Suppressor macrophage treated with lipopolysaccharide for 1 hour (primary cell): ENCODE measurements at places on chromosomes 4 and X.

GRCh38 chrX:79161655-79162054 is 17.2 kb downstream of the GPR174 start:
- peak; percentile 18 for DNase-seq

- no peak for DNase-seq
Measured at GRCh38 chr4:165152527-165152926, 39.9 kb upstream of the TMEM192 start.

DNA sequence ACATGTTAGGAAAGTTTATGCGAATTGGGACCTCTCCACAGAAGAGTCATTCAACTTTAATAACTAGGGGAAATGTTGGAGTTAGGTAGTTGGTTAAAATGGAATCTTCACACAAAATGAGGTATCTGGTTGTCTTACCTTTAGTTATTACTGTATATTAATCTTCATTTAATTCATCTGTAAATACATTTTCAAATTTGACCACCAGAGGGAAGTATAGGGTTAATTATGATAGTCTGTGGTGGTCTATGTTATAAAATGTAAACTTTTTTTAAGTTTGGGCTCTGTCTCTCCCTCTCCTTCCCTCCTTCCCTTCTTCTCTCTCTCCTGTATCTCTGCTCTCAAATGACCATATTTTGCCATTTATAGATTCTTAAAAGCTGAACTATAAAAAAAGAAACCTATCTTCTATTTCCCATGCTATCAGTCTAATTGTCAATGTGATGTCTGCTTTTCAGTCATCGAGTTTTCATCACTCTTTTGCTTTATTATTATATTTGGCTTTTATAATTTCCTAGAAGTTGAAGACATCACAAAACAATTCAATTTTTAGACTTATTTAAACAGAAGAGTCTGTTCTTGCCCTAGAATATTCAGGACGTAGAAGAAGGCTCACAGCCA is 49.8 kb downstream of the TMEM144 start:
- DNase-seq: peak; percentile 49

DNA sequence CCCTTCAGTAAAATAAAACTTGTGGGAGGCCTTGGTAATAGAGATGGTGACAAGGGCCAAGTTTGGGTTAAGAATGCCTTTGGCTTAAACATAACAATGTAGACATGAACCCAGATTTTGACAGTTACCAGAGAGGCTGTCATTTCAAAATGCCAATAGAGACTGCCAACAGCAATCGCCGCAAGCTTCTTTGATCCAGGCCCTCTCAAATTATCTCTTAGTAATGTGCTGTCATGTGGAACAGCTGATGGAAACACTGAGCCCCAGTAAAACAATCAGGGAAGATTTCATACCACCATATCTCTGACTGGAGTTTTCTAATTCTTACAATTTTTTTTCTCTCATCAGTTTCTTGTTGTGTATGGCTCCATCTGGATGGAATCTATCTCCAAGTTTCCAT is 80.5 kb downstream of the ZNF330 start:
- no peak for DNase-seq

GRCh38 chr4:139126898-139127297 is 50.1 kb downstream of the ELF2 start:
- no peak for DNase-seq

- no peak for DNase-seq
Measured at GRCh38 chr4:7559741-7560395, 125.1 kb upstream of the PSAPL1 start.

DNA sequence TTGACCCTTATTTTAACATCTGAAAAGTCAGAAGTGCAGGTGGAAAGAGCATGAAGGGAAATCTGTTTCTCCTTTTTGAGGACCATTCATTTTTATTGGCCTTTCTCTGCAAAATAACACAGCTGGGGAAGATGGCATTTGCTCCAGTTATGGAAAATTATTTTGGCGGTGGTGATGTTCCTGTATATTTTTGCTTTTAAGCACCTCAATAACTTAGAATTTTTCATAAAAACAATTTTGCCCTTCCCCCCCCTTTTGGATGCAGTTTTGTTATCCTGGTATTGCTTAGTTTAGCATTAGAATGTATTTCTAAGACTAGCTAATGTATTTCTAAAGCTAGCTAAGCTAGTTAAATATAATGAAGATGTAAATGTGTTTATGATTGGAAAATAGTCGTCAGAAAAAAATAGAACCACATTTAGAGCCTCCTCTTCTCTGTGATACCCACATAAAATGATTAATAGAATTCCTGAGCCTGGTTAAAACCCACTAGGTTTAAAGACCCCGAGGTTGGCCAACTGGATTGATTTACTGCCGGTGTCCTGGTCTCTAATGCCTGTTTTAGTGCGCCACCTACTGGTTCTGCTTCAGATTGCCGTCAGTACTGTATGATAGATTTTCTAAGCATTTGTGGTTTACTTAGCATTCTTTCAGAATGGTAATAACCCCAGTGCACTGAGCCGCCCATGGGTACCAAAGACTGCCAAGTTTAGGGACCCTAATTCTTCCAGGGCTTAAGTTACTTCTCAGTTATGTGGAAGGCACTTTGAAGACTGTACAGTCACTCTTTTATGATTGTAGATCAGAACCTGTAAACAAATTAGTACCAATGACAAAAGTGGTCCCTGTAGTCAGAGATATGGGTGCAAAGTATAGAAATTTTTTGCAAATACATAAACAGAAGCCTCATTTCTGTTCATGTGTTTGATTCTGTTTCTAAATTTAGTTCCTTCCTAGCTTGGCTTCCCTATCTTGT is 11.4 kb downstream of the KLF3 start:
- peak; percentile 88 for DNase-seq

DNA sequence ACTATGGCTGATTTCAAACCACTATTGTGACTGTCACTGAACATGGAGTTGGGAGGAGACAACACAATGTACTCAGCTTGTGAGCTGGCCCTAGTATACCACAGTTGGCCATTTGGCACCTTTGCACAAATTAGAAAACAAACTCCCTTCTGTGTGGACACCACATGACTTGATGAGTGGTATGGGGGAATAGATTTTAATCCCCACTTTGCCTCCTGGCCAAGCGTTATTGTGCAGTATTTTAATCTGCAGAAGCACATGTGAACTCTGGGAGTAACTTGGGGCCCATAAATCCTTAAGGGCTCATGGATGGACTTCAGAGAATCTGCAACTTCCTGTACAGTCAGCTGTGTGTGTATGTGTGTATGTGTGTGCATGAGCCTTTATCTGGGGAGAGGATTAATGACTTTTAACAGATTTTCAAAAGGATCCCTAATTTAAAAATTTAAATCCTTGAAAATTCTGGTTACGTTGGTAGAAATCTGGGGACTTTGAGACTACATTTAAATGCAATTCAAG is 105.0 kb upstream of the PAQR3 start:
- no peak for DNase-seq

DNA sequence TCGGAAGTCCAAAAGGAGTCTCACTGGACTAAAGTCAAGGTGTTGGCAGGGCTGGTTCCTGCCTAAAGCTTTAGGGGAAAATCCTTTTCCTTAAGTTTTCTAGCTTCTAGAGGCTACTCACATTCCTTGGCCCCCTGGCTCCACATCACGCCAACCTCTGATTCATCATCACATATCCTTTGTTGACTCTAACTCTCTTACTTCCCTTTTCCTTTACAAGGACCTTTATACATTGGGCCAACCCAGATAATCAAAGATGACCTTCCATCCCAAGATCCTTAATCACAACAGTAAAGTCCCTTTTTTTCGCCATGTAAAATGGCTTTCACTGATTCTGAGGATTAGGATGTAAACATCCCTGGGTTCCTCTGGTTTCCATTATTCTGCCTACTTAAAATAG is 146.4 kb upstream of the DCAF8L1 start:
- peak; percentile 2 for DNase-seq

DNA sequence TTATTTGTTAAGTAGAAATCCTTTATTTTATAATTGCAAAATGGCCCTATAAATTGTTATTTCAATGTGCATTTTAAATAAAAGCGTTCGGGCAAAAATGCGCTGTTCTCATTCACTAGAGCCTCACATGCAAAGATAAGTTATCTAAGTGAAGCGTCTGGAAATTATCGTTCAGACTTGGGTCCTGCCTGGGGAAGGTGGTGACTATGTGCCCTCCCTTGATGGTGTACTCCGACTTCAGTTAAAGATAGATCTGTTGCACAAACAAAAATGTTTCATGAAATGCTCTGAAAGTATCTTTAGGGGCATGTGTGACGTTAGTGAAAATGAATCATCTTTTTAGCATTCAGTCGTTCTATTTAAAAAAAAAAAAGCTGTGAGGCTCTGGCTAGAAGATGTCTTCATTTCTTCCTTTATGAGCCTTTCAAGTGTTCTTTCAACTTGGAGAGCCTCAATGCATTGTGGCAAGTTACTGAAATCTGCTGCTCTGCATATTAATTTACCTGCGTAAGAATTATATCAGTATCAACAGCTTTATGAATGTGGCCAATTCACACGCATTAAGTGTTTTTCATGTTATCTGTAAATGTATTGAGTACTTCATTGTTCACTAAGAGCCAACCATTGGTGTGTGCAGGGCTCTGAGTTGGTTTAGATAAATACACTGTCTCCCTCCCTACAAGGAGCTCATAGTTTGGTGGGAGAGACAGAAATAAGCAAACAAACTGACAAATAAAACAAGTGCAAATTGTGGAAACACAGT is 83.0 kb downstream of the AFF1 start:
- no peak for DNase-seq

DNA sequence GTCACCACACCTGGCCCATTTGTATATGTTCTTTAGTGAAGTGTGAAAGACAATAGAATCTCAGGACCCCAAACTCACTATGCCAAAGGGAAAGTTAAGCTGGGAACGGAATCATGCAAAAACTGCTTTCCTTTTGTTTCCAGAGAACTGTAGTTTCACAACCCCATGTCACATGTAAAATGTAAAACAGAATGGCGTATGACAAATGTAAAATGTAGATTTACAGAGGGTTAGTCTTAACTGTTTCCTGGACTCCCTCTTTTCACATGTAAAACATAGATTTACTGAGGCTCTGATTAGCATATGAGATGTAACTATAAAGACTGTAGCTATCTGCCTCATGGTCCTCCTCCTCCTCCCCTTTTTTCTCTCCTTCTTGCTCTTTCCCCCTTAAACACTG is 66.3 kb downstream of the ABLIM2 start:
- no peak for DNase-seq

DNA sequence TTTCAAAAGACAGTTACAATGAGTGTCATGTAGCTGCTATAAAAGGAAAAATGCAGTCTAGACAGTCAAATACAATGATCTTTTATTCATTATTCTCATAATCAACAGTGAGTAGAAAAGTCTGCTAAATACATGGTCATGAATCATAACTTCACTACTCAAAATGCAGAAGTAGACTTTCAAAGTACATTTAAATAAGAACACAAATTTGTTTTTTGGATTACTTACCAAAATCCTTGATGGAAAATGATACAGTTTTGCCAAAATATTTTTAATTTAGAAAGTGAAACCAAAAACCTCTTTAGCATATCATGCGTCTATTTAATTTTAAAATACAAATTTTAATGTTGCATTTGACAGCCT is 4.9 kb downstream of the ACSL4 start:
- DNase-seq: no peak

DNA sequence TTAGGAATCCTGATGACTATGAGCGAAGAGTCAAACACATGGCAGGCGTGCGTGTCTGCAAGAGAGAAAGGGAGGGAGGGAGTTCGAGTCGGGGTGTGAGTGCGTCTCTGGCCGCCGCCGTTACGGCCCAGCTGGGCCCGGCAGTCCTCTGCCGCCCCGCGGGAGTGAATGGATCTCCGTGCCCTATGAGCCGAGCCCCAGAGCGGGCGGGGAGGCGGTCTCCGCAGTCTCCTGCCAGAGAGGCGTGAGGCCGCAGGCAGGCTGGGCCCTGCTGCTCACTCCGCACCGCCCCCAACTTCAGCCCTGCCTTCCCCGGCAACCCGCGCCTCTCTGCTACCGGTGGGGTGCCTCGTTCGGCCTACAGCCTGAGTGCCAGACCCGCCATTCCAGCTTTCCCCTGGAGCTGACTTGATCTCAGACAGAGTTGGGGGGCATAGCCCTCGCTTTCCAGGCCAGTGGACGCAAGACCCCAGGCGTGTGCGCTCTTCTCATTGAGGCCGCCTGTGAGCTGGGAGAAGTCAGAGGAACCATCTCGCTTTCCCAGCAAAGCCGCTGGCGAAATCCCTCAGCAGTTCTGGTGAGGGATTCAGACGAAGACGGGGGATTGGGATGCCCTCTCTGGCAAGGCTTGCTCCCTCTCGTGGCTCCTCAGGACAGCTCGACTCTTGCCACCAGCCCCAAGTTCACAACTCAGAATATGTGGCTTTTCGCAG is 1.4 kb downstream of the SLC16A2 start:
- DNase-seq: no peak

- no peak for DNase-seq
Measured at GRCh38 chr4:45425135-45425534, 698.7 kb downstream of the GABRG1 start.

DNA sequence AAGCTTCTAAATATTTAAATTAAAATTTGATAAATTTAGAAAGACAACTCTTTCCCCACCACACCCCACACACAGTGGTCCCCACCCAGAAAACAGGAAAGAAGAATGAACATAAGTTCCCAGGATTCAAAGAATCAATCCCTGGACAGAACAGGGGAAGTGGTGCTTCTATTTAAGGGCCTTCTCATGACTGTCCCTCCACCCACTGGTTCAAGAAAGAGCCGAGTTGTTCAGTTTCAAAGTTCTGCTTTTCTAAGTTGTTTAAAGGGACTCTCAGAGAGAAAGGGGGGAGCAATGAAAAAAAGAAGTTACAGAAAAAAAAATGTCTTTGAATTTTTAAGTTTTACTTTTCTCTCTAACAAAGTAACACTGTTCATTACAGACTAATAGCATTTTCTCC is 195.8 kb downstream of the PDGFC start:
- peak; percentile 88 for DNase-seq

GRCh38 chrX:141185366-141185765 is 8.4 kb upstream of the LDOC1 start:
- DNase-seq: no peak

DNA sequence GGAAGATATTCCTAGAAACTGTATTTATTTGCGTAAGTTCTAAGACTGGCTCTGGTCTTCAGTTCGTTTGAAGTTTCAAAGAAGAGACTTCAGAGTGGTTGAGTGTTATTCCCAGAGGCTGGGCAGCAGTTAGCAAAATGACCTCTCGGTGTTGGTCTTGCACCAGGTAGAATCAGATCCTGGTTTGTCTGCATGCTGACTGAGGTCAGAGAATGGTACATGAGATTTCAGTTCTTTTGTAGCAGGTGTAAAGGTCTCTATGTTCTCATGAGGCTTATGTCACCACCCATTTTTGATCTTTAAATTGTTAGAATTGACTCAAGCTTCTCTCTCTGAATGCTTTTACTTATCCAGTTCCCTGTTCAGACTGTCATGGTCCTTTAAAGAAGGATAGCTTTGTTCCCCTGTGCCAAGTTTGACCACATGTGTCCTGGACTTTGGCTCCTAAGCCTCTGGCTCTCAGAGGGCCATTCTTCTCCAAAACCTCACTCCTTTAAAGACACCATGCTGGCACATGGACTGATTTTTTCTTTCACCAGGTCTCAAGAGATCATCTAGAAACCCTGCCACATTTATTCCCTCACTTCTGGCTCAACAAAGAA is 355.8 kb upstream of the BOD1L1 start:
- DNase-seq: no peak
